ENCODE measurements at places on chromosomes 16 and 17.

DNA sequence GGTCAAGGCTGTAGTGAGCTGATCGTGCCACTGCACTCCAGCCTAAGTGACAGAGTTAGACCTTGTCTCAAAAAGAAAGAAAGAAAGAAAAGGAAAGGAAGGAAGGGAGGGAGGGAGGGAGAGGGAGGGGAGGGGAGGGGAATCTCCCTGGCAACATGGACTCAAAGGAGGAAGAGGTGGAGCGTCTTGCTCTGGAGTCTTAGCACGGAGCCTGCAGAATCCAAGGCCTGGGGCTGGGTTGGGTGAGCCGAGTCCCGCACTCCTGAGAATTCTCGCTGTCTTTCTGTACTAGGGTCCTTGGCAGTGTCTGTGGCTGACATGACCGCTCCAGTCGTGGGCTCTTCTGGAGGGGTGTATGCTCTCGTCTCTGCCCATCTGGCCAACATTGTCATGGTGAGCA lies 36.9 kb downstream of the C17orf75 start:
- no peak for DNase-seq

GRCh38 chr16:84754353-84754856 lies 54.6 kb downstream of the USP10 start:
- DNase-seq = peak; percentile 91

- DNase-seq = no peak
These were observed 17.3 kb upstream of the RBL2 start for GRCh38 chr16:53417011-53417410.

GRCh38 chr17:56136301-56136700 lies 17.0 kb upstream of the ANKFN1 start:
- DNase-seq = peak; percentile 60

DNA sequence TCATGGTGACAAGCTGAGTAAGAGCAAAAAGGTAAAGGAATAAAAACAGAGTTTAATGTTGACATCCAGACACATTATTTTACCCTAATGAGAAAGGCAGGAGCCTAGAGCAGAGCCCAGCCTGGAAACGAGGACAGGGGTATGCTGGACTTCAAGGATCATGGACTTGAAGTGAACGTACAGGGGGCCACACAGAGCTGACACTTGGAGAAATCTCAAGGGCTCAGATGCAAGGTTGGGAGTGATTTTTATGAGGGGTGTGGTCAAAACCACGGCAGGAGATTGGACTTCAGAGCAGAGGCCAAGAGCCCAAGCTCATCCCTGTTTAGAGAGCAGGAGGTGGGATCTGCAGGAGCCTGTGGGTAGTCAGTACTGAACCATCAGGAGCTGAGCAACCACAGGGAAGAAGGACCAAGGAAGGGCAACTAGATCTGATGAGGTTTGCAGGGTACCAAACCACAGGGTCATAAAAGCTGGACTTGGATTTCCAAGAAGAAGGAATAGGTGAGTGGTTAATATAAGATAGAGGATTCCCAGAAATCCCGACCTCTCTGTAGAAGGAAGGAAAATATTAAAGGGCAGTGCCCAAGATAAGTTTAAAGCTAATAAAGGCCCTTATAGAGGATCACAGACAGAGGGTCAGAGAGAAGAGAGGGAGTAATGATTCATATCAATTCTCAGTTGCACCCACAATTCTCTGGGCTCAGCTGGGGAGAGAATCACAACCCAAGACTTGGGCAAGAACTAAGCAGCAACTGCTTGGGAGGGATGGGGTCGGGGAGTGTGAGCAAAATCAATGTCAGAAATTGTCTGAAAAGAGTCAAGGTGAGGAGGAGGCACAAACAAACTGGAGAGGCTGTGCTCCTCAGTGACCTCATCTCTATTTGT lies 331.7 kb downstream of the SOX9 start:
- no peak for DNase-seq

DNA sequence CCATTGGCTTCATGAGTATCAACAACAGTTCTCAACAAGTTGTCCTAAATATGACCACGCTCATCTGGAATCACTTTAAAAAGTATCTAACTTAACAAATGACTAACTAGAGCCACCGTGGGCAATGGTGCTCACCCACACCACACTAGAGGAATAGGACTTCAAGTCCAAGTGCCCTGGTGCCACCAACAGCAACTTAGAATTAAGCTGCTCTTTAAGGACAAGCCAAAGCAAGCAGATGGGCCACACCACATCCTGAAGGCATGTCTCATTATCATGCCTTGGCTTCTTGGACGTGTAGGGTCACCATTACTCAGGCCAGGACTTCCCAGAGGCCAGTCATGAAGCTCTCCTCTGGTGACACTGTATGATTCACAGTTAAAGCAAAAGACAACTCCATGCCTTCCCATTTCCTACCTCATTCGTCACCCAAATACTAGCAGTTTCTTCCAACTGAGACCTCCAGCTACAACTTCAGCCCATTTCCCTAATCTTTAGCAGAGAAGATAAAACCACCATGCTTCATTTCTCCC lies 9.4 kb upstream of the SLC6A4 start:
- no peak for DNase-seq

Measured in muscle of back (tissue), 13 donors.